LHCN-M2 (cell line): ENCODE measurements at places on chromosomes 6 and 20. TPM values are rescaled to one million over a fixed set of nuclear protein-coding genes. Genes with fewer than 3 reads are reported as not detected.

LIN28B gene
- not detected in 2 replicates for total RNA-seq

ADA gene
- 4.1 and 4.2 TPM in 2 replicates for total RNA-seq

PPIL6 gene
- 0.32 and 1.6 TPM in 2 replicates for total RNA-seq

BFSP1 gene
- total RNA-seq = 4.7 and 6.6 TPM in 2 replicates

AKAP7 gene
- 5.4 and 6.8 TPM in 2 replicates for total RNA-seq

CLPSL2 gene
- not detected in 2 replicates for total RNA-seq

EGFL8 gene
- 1.3 and 2.4 TPM in 2 replicates for total RNA-seq

RBPJL gene
- total RNA-seq = not detected in 2 replicates

MOG gene
- total RNA-seq = not detected in 2 replicates

ZKSCAN8 gene
- total RNA-seq = 12.6 and 15.0 TPM in 2 replicates

PTCRA gene
- not detected in 2 replicates for total RNA-seq

NR2E1 gene
- total RNA-seq = not detected in 2 replicates

- peak; percentile 75 for DNase-seq
Observed at GRCh38 chr20:16898433-16898832, 150.3 kb downstream of the OTOR start.

DNA sequence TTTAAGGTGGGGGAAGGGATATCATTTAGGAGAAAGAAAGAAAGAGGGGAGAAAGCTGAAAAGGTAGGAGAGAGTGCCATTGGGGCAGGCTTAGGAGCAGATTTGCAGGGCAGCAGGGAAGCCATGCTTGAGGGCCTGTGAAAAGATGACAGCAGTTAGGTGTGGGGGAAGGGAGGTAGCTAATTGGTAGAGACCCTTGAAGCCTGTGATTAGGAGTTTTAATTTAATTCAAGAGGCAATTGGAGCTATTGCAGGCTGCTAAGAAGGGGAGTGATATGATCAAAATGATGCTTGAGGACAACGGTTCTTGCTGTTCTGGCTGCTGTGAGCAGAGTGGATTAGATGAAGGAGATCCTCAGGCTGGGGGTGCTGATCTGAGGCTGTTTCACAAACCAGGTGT is 24.5 kb upstream of the SEC63 start:
- no peak for DNase-seq

- DNase-seq = peak; percentile 24
Observed at GRCh38 chr20:11581271-11581670, 336.4 kb upstream of the BTBD3 start.

DNA sequence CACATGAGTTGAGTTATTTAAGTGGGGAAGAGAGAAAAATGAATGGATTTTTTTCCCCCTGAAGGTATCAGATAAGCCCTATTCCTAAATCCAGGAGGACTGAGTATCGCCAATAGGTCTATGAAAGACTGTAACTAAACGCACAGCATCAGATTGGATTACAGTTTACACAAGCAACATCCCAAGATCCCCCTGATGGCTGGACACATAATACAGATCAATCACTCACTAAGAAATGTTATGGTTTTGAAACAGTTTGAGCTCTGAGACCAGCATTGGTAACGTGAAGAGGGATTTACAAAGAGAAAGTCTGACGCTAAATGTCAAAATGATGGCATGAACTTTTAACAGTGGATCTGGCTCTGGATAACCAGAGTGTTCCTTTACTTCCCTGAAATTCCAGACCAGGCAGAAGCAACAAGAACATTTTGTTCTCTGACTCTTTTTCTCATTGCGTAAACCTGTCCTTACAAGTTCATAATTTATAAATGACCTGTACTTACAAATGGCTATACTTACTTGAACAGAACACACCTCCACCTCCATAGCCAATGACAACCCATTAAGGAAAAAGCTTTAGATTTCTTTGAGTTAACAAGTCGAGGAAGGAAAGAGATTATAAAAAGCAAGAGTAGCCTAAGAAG is 131.8 kb upstream of the BEND3 start:
- peak; percentile 62 for DNase-seq

DNA sequence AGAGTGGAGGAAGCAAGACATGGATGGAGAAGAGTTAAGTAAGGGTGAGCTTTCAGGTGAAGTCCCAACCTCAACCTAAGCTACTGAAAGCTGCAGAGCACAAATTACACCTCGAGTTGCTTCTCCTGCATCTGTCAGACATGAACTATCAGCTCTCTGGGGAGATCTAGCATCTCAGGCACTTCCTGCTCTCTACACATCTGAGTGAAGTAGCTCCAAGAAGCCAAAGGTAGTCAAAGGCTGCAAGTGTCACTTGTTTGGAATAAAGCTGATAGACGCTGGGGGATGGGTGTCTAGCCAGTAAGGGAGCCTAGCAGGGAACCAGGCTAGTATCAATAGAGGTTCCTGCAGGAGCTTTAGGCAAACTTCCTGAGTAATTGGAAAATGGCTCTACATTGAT is 228.0 kb downstream of the PLCB1 start:
- DNase-seq = no peak

- no peak for DNase-seq
Observed at GRCh38 chr6:45300736-45301135, 27.4 kb upstream of the RUNX2 start.

GRCh38 chr6:678520-678919 is 14.4 kb downstream of the EXOC2 start:
- no peak for DNase-seq

- no peak for DNase-seq
Observed at GRCh38 chr6:32427218-32427617, 12.5 kb upstream of the HLA-DRA start.

- DNase-seq = no peak
Observed at GRCh38 chr6:44599672-44600071, 212.2 kb downstream of the CDC5L start.

DNA sequence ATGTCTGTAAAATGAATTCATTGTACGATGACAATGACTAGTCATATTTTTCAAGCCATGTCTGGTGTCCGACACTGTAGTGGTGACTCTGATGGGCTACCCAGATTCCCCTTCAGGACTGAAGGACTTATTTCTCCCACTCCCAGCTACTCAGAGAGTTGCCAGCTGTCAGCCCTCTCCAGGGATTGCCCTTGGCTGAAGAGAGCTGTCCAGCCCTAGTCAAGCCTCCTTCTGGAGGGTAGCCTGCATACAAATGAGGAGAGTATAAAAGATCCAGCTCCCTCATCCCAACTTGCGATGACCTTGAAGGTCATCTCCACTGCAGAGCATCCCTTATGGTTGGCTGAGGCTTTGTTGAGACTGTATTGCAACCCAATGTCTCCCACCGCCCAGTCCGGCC is 29.9 kb downstream of the JPH2 start:
- DNase-seq = no peak

DNA sequence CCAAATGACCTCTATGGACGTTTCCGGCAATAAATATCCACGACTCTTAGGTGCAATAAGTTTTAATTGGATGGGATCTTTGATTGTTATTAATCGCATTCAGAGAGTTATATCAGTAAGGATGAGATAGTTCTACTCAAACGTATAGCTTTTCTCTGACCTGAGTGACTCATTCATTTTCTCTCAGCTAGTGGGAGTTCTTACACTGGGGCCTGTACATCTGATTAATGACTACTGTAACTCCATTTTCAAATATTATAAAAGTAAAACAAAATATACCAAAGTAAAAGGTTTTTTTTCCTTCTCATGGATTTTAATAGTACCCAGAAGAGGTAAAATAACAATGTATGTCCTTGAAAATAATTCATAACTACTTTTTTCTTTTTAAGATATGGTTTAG is 41.1 kb upstream of the SAMD5 start:
- no peak for DNase-seq

GRCh38 chr20:4896971-4897497 is 104.3 kb downstream of the SLC23A2 start:
- DNase-seq = peak; percentile 1

- DNase-seq = no peak
Observed at GRCh38 chr6:142531727-142532126, 229.9 kb downstream of the ADGRG6 start.

DNA sequence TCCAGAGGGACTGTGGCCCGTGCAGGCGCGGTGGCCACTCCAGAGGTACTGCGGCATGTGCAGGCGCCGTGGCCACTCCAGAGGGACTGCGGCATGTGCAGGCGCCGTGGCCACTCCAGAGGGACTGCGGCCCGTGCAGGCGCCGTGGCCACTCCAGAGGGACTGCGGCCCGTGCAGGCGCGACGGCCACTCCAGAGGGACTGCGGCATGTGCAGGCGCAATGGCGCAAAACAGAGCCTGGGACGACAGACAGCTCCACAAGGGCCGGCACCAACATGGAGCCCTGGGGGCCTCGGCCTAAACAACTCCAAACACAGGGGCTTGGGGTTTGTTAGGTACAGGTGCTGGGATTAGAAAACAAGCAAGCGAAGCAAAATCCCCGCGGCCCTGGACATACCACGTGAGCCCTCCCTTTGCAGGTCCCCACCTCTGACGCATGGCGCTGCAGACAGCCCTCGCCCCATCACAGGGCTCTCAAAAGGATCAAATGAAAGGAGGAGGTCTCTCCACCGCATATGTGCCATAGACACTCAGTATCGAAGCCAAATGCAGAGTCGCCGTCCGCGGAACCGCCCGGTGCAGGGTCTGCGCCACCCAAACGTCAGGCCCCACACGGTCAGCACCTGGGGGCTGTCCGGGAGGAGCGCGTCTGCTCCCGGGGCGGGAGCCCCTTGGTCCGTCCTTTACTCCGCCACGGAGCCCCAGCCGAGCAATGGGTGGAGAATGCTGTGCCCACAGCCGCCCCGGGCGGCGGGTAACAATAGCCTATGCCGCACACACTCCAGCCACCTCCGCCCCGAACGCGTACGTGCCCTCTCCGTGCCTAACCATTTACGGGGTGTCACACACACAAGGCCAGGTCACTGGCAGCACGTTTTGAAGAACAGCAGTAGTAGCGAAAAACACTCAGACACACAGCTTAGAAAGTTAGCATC is 85.7 kb downstream of the TAF4 start:
- DNase-seq = no peak

GRCh38 chr6:114941078-114941477 is 598.3 kb upstream of the HS3ST5 start:
- no peak for DNase-seq

GRCh38 chr6:116365743-116366142 is 5.0 kb upstream of the DSE start:
- no peak for DNase-seq

GRCh38 chr6:24987446-24988115 is 51.8 kb upstream of the RIPOR2 start:
- DNase-seq = no peak

- peak; percentile 14 for DNase-seq
Observed at GRCh38 chr6:75449630-75450206, 43.9 kb downstream of the FILIP1 start.

DNA sequence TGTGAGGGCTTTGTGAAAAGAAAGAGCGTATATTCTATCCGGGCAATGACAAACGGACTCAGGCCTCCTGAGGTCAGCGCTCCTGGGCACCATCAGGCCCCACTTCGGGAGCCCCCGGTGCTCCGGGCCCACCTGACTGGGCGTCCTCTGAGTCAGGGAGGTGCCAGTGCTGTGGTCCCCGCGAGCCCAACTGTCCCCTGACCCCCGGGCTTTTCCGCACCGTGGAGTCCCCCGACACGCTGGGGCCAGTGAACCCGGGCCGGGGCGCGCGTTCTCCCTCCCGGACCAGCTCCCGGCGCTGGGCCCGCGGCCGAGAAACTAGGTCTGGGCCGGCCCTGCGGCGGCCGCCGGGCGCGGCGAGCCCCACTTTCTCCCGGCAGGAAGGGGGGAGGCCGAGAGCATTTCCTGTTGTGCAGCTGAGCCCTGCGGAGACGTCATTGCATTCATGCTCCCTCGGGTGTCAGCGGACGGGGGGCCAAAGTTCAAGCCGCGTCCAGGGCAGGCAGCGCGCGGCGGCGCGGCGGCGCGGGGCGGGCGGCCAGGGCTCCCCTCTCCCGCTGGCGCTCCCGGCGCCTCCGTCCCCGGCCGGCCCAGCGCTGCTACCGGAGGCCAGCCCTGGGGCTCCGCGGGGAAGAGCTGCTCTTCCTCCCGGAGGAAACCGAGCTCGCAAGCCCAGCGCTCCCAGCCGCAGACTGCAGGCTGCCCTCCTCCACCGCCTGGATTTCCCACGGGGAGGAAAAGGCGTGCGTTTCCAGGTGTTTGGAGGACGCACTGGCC is 18.3 kb downstream of the HIVEP2 start:
- peak; percentile 84 for DNase-seq
